CD4-positive, alpha-beta memory T cell (primary cell): ENCODE measurements at places on chromosomes 2 and 18. TPM values are rescaled to one million over a fixed set of nuclear protein-coding genes. Genes with fewer than 3 reads are reported as not detected.

REG3G gene
- total RNA-seq, result not detected

ALLC gene
- total RNA-seq, result not detected

ARMC9 gene
- total RNA-seq, result 1.1 TPM

CCL20 gene
- 2.6 TPM for total RNA-seq

KIF1A gene
- total RNA-seq, result not detected

CCDC150 gene
- total RNA-seq, result 0.87 TPM

ATG4B gene
- 87.7 TPM for total RNA-seq

SAG gene
- total RNA-seq, result 0.06 TPM
